ENCODE measurements at places on chromosomes 11 and 22. TPM values are rescaled to one million over a fixed set of nuclear protein-coding genes. Genes with fewer than 3 reads are reported as not detected.

DNA sequence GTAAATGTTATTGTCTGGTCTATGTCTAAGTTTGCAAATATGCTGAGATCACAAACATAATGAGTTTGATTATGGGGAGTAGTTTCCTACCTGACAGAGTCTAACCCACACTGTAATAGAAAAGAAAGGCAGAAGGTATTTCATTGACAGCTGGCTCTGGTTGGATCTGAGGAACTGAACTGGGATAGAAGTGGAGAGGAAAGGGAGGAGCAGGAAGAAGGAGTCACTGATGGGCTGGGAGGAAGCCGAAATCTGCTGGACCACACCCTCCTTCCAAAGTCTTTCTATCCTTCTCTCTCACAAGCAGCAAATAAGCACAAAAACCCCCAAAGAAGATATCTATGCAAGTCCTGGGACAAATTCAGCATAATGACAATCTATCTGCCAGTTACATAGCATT, 11.7 kb downstream of the BLID start:
- DNase-seq: no peak

DNA sequence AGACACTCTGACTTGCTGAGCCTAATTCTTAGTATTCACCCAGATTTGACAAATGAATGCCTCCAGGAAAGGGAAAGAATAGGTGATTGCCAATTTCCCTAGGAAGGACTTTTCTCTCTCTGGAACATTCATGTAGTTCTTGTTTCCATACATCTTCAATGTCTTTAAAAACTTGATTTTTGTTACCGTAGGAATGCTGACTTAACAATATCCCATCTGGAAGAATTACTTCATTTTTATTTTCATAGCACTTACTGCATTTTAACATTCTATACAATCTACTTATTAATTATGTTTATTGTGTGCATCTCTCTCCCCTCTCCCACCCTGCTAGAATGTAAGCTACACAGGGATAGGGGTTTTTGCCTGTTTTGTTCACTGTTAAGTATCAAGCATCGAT, 66.6 kb downstream of the SLC5A12 start:
- DNase-seq: no peak

GRCh38 chr11:133343951-133344350, 188.3 kb downstream of the OPCML start:
- no peak for DNase-seq

DNA sequence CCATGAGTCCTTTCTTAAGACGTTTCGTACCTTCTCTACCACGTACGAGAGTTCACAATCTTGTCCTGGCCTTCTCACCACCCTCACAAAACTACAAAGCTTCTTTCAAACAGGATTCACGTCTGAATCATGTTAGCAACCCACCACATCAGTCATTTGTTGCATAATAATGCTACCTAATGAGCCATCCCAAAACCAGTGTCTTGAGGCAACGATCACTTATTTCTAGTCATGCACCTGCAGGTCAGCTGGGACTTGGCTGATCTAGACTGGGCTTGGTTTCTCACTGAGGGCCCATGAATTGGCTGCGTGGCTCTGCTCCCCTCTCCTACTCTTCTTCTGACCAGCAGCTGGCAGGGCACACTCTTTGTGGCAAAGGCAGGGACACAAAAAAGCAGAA, 28.3 kb downstream of the LARGE1 start:
- no peak for DNase-seq

DNA sequence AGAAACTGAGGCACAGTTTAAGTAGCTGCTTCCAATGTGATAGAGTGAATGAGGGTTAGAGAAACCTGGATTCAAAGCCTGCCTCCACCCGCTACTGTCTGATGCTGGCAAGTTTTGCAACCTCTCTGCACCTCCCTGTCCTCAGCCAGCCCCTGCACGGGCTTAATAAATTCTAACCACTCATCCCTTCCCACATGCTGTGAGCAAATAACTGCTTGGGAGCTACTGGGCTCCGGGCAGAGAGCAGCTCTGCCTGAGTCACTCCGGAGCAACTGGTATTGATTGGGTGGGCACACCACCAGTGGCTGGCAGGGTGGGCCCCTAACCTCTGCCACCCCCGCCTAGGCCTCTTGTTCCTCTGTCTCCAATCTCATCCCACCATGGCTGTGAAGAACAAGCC, 104.3 kb upstream of the SYT13 start:
- no peak for DNase-seq

- DNase-seq: no peak
Measured at GRCh38 chr22:22348127-22348814, 103.7 kb downstream of the VPREB1 start.

DNA sequence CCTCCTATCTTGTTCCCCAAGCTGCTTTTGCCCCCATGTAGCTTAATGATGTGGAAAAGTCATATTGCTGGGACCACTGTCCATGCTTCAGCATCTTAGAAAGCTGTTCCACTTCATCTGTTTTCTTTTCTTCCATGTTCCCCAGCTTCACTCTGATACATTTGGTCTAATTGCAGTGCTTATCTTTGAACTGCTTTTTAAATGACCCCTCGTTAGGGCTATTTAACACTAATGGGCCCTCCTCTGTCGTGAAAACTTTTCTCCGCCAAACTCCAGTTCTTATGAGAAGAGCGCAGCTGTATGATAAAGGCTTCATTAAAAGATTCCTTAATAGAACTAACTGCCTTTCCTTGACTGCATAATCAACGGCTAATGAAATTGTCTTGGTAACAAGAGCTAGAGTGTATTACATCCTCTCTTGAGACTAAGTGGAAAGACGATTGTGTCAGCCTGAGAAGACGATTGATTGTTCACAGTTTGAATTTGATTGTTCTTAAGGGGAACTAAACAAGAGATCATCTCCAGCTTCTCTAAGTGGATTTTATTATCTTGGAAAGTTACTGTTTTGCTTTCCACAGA, 165.0 kb upstream of the MTNR1B start:
- DNase-seq: no peak

- no peak for DNase-seq
Measured at GRCh38 chr22:28815111-28815510, 14.7 kb upstream of the XBP1 start.

GRCh38 chr22:48701296-48702030, 1126.2 kb downstream of the BRD1 start:
- DNase-seq: no peak

GRCh38 chr11:17400048-17400775, 11.8 kb upstream of the KCNJ11 start:
- DNase-seq: no peak

DNA sequence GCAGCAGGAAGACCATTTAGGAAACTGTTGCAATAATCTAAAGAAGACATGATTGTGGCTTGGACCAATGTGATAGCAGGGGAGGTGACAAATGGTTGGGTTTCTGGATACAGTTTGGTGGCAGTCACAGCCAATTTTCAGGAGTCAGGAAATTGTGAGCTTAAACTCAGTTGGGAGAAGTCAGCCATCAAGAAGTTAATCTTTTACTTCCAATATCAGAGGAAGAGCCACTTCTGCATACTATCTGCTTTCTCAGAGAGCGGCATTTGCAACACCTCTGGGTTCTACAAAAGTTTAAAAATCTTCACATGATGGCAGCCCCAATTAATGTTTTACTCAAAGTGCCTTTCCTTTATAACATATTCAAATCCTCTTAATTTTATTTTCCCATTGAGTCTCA, 33.7 kb upstream of the PDE3B start:
- no peak for DNase-seq

DNA sequence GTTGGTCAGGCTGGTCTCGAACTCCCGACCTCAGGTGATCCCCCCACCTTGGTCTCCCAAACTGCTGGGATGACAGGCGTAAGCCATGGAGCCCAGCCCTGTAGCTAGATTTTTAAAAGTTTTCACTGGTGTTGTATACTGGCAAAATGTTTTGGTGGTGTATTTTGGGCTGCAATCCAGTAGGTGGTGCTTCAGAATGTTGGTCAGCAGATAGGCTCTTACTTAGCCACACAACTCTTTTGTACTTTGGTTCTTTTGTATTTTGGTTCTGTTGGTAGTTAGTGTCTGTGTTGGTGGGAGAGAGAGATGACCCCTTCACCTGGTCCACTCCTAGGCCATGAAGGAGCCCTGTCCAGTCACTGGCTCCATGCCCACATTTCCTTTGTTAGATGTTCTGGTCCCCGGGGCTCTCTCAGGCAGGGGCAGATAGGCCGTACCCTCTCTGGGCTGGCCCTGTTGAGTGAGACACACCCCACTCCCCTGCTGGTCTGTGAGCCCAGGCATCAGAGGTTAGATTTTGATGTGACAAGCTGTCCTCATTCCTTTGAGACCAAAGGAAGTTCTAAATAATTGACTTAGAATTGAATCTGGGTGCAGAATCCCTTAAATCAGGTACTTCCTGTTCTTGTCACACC, 123.8 kb downstream of the DDX10 start:
- DNase-seq: no peak

- DNase-seq: no peak
Measured at GRCh38 chr11:128714881-128715280, 21.0 kb downstream of the FLI1 start.

GRCh38 chr11:15968461-15969130, 387.8 kb downstream of the SOX6 start:
- no peak for DNase-seq

GRCh38 chr11:115766561-115766960, 262.3 kb upstream of the CADM1 start:
- no peak for DNase-seq

DNA sequence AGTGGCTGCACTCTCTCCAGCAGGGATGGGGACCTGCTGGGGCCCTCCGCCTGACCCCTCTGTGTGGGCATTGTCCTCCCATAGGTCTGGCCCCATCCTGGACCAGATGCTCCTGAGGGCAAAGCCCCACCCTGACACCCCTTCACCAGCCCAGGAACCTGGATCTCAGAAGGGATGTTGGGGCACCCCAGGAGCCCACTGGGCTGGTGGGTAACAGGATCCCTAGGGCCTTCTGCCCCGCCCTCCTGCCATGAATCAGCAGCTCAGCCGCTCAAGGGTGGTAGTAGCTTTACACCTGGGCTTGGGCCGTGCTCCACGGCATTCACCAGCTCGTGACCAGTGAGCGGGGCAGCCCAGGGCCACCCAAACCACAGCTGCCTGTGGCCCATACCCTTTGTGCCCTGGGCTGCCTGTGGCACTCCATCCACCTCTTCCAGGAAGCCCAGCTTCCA, 1.0 kb upstream of the MAPK12 start:
- no peak for DNase-seq

DNA sequence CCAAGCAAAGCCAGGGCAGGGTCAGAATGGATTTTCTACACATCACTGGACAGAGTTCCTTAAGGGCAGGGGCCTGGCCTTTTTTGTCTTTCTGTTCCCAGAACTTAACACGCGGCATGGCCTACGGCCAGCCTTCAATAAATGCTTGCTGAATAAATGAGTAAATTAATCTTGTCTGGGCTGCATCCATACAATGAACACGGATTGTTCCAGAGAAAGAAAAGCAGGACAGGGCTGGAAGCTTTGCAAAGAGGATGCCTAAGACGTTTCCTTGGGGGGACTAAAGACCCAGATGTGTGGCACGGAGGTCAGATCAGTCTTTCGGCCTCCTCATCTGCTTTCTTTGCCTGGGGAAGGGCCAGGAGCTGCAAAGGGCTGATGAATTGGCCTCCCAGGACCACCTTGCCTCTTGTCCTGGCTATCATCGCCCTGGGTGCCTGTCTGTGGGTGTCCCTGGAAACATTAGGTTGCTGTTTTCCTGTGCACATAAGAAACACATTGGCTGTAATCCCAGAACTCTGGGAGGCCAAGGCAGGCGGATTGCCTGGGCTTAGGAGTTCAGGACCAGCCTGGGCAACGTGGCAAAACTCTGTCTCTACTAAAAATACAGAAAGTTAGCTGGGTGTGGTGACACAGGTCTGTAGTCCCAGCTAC, 20.8 kb upstream of the RFPL3 start:
- no peak for DNase-seq

GRCh38 chr22:38201711-38202436, at the start of gene MAFF:
TSS of gene MAFF (plus strand) at chr22:38201994. CDS start at chr22:38213854, 11,860 bp downstream.
- peak; percentile 98 for DNase-seq

DNA sequence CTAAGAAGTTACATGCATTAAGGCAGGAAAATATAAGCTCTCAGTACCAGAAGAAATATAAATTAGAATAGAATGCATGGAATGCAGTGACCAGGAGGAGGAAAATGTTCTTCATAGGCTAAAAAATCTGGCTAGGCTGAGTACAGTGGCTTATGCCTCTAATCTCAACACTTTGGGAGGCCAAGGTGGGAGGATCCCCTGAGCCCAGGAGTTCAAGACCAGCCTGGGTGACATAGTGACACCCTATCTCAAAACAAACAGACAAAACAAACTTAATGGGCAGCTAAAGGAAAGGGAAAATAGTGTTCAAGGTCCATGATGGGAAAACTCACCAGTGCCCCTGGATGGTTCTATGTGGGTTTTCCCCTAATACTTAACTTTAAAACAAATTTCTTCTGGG, 78.3 kb upstream of the RASSF10 start:
- no peak for DNase-seq

- DNase-seq: no peak
Measured at GRCh38 chr11:102320679-102321078, 3.4 kb downstream of the BIRC3 start.

DNA sequence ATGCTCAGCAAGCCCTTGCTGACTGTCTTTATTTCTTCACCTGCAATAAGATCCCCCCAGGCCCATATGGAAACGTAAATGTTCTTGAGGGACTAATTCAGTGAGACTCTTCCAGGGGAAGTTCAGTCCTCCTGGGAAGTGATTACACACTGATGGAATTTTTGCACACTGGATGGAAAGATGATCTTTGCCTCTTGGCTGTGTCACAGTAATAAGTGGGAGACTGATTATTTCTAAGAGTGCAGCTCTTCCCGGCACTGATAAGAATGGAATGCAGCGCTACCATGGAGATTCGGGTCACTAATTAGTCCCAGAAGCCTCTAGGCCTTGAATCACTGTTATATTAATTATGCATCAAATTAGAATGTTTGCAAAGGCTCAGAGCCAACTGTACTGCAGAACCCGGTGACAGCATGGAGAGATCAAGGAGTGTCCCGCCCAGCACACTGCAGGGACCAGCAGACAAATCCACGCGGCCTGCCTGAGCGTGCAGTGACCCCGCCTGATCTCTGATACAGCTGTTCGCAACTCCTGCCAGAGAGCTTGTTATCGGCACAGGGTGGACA, 178.3 kb downstream of the SNX19 start:
- no peak for DNase-seq

GRCh38 chr11:22554221-22554620, 71.4 kb downstream of the FANCF start:
- no peak for DNase-seq

GRCh38 chr11:116881143-116881542, 43.7 kb upstream of the APOA1 start:
- DNase-seq: no peak

- no peak for DNase-seq
Measured at GRCh38 chr11:121465709-121466062, 12.9 kb upstream of the SORL1-AS1 start.

GRCh38 chr22:36816636-36817524, at the start of gene PVALB:
TSS of gene PVALB (minus strand) at chr22:36817035. CDS start at chr22:36817005, 30 bp downstream.
- no peak for DNase-seq

Gene KDM4E
- not detected for total RNA-seq

Gene SLC22A25
- total RNA-seq: not detected

Gene BAD
- total RNA-seq: 58.9 TPM

Gene ZBTB16
- 221 TPM for total RNA-seq

Gene OR52N4
- total RNA-seq: 0.93 TPM

Gene TEX12
- total RNA-seq: not detected

Gene RAPSN
- total RNA-seq: 0.64 TPM

Gene CADM1
- total RNA-seq: 222 TPM

Gene PITPNM1
- 38.2 TPM for total RNA-seq

Gene EIF3D
- total RNA-seq: 132 TPM

Gene FGF4
- not detected for total RNA-seq

Gene KRTAP5-1
- not detected for total RNA-seq

Gene IL10RA
- total RNA-seq: 33.8 TPM

All from upper lobe of right lung (tissue), 1 donor.